Kidney glomerular epithelial cell (primary cell): ENCODE measurements at places on chromosomes 5 and 9.
A peak's percentile ranks its signal among the peaks of the same experiment; 100 is the strongest.

DNA sequence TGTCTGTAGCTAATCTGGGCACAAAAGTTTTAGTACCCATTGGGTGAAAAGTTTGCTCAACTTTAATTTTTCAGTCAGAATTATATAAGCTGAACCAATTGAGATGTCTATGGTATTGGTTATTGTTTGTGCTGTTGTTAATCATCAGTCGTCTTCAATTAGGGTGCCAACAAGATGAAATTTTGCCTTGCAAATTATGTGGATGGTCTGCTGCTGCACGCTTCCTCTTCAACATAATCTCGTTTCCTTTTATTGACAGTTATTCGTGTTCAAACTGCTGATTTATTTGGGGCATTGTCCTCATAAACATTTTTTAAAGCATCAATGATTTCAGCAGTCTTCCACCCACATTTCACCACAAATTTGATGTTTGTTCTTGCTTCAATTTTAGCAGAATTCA lies 194.0 kb downstream of the HTR1A start:
- DNase-seq = no peak

DNA sequence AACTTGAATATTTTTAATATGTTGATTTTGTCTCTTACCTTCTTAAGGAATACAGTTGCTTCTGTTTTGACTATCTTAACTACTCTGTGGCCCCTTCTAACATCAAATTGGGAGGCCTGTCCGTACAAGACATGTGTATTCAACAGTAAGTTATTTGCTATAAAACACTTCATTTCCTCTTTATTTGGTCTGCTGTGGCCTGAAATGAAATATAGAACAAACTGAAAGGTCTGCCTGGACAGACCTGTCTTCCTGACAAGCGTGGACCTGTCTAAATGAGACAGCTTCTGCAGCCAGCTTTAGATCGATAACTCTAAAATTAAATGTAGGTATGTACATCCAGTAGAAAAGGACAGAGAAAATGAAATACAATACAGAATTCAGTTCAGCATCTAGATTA lies 2.2 kb upstream of the LPAR1 start:
- no peak for DNase-seq

GRCh38 chr9:124214116-124214515 lies 43.6 kb upstream of the NEK6 start:
- DNase-seq = no peak

DNA sequence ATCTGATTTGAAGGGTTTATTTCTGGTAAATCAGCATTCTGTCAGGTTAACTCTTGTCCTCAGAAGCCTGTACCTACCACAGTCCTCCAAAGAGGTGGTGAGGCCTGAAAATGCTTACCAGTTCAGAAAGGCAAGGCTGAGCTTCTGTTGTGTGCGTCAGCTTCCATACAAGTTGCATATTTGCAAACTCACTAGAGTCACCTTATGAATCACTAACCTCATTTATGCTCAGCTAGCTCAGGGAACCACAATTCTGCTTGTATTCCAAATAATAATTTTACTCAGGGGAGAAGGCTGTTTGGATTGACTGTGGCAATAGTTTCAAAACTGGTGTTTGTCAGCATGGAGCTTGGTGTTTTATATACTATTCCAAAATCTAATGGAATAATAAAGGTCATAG lies 355.1 kb upstream of the RFX3 start:
- peak; percentile 86 for DNase-seq

GRCh38 chr9:110033869-110034268 lies 174.1 kb downstream of the C9orf152 start:
- peak; percentile 8 for DNase-seq

DNA sequence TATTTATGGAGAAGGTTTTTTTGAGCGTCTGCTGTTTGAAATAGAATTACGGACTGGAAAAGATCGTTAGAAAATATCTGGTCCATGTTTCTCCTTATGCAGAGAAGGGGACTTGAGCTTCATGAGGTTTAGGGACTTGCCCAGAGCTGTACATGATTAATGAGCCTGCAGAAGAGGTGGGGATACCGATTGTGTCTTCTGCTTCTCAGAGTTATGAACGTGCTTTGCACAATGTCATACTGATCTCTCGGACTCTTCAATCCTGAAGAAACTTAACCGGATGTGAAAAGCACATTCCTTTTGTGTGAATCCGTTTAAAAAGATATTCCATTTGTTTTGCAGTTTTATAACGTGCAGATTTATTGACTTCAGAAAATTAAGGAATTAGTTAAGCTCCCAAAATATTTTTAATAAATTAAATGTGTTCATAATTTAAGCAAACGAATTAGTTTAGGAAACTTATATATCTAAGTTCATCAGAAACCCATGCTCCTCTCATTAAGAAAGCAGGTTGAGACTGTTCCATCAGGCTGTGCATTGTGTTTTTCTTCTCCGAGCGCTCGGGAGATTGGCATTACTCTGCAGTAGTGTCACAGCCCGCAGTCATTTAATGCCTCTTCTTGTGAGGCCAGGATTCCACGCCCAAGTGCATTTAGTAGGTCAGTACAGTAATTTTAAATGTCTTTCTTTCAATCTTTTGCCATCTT lies 40.8 kb upstream of the MEF2C start:
- no peak for DNase-seq

DNA sequence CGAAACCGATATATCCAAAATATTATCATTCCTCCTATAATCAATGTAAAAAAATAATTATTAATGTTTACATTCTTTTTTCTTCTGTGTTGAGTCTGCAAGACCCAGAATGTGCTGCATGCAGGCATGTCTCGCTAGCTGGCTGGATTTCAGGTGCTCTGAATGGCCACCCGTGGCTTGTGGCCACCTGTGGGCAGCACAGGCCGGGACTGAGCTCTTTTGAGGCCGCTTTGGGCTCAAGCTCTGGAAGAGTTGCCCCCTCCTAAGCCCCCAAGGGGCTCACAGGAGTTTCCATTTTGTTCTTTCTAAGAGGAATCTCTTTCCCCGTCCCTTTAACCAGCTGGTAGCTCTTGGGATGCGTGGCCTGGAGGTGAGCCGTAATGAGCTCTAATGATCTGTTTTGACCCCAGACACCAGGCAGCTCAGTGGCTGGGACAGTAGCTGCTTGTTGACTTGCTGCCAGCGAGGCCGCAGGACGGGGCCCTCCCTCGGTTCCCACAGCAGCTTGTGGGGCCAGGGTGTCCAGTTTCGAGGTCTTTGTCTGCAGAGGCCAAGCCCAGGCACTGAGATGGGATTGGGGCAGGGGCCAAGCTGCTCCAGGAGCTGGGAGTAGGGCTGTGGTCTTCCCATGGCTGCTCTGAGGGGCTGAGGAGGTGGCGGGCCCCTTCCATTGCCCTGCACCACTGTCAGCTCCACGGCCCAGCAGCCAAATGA lies 20.8 kb downstream of the ASS1 start:
- DNase-seq = no peak

DNA sequence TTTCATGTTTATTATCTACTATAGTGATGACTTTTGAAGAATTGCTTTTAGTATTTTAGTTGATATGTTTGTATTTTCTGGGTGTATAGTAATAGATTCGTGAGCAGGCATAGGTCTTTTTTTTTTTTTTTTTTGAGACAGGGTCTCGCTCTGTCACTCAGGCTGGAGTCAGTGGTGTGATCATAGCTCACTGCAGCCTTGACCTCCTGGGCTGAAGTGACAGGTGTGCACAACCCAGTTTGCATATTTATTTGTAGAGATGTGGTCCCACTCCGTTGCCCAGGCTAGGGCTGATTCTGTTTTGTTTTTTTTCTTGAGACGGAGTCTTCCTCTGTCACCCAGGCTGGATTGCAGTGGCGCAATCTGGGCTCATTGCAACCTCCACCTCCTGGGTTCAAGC lies 11.9 kb downstream of the ERBIN start:
- no peak for DNase-seq

GRCh38 chr9:115261656-115262081 lies 143.7 kb upstream of the TNC start:
- peak; percentile 60 for DNase-seq

- no peak for DNase-seq
Observed at GRCh38 chr5:141101059-141101458, 786 bp downstream of the PCDHB3 start.

DNA sequence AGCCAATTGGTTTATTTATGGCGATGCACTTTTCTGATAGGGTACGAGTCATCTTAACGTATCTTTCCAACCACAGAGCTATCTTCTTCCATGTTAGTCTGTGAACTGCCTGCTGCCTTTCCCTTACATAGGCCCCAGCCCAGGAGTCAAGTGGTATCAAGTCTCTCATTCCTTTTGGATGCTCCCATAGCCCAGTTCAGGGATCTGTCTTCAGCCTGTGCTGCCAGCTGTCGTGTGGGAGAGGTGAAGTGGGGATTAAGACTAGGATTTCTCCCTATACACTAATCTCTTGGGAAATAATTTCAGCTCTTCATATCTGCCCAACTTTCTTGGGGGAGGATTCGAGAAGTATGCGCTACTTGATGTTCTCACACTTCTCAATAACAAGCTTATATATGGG lies 475.7 kb downstream of the EBF1 start:
- no peak for DNase-seq

- DNase-seq = no peak
Observed at GRCh38 chr5:172501708-172502320, 47.5 kb upstream of the SH3PXD2B start.

DNA sequence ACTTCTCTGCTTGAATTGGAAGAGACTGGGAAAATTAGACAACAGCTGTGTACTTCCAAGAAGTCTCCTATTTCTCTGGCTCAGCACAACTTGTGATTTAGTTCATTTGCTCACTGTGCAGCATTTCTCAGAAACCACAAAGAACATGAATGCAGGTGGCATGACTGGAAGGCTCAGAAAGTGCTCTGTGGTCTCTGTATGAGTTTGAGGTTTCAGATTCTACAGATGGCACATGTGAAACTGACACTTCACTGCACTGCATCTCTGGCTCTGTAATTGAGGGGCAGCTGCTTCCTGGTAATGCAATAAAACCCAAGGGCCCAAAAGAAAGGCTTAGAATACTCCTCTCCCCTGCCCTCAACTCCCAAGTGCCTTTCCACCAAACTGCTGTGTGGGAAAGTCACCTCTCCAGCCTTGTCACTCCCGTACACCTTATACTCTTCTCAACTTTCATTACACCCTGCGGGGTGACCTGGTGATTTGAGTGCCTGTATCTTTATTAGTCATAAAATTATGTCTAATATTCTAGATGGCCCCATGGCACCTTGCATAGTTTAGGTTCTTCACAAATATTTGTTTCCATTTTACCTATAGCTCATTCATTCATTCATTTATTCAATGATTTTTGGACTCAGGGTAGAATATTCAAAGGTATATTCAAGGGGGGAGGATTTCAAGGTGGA lies 82.5 kb downstream of the ESM1 start:
- peak; percentile 22 for DNase-seq

DNA sequence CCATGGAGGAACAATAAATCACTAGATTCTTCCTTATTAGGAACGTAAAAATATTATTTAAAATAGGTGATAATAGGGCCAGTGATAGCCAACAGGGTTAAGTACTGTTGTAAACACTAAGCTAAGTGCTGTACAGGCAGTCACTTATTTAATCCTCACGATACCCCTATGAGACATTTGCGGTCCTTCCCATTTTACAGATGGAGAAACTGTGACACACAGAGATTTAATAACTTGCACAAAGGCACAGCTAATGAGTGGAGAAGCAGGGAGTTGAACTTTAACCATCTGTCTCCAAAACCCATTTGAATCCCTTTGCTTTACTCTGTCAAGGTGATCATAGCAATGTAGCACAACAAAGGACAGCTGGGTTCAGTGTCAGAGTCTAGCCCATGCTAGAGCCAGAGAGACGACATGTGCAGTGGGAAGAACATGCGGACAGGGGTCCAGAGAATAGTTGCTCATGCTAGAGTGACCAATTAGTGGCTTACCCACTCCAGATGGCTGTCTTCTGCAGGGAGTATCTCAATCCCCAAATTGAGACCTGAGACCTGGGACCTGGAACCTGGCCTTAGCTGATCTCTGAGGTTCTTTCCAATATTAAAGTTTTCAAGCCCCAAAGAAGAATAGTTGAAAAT lies 28.9 kb downstream of the STXBP1 start:
- no peak for DNase-seq

GRCh38 chr9:124708633-124709291 lies 62.3 kb downstream of the NR6A1 start:
- DNase-seq = no peak

GRCh38 chr9:99184110-99184474 lies 37.6 kb downstream of the ALG2 start:
- DNase-seq = no peak

- no peak for DNase-seq
Observed at GRCh38 chr9:115758441-115758840, 395.1 kb upstream of the PAPPA start.

DNA sequence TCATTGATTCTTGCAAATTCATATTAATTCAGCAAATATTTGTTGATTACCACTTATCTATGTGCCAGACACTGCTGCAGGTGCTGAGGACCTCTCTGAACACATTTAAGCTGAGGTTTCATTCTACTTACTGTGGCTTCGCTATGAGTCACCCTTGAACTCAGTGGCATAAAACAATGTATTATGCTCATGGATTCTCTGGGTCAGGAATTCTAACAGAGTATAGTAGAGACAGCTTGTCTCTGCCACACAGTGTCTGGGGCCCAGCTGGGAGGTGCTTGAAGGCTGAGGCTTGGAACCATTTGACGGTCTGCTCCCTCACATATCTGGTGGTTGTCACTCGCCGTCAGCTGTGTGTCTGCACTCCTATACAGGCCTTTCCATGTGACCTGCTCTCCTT lies 124.3 kb upstream of the NR3C1 start:
- DNase-seq = peak; percentile 22

DNA sequence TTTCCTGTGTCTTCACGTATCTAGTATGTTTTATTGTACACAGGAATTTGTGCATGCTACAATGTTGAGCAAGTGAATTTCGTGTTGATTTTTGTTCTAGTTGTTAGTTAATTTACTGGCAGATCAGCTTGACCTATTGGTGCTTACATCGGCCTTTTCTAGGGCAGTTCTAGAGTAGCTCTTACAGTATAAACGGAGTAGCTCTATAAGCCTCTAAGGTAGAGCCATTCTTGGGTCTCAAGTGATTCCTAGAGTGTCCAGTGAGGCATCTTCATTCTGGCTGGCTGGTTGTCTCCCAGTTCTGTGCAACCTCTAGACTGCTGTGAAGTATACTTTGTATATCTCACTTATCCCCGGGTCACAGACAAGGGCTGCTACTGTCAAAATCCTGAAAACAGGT lies 364.6 kb downstream of the CDH10 start:
- DNase-seq = no peak

GRCh38 chr9:34685591-34685990 lies 5.5 kb downstream of the CCL19 start:
- DNase-seq = no peak

GRCh38 chr9:118991366-118992285 lies 377.6 kb downstream of the BRINP1 start:
- DNase-seq = no peak

DNA sequence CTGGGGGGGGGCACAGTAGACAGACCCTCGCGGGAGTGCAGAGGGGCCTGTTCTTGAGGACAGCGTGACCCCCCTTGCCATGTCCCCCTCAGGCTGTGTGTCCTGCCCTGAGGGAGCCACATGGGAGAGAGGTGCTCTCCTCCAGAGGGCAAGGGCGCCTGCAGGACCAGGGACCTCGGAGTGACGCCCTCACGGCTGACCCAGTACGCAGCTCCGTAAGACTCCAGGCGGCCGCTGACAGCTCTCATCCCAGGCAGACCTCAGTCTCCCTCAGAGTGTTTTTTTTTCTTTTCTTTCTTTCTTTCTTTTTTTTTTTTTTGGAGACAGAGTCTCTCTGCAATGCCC lies 27.3 kb downstream of the EXD3 start:
- no peak for DNase-seq
